ENCODE measurements at places on chromosomes 1 and 21.
A peak's percentile ranks its signal among the peaks of the same experiment; 100 is the strongest.

- DNase-seq = no peak
Measured at GRCh38 chr1:1561801-1562470, 12.7 kb downstream of the SSU72 start.

- DNase-seq = no peak
Measured at GRCh38 chr21:37453350-37453749, 86.8 kb downstream of the DYRK1A start.

GRCh38 chr1:37234941-37235418 is 200.7 kb upstream of the GRIK3 start:
- DNase-seq = peak; percentile 18

- peak; percentile 66 for DNase-seq
Measured at GRCh38 chr1:165928075-165928731, 100.8 kb downstream of the UCK2 start.

GRCh38 chr21:38264571-38264970 is 7.8 kb downstream of the KCNJ15 start:
- DNase-seq = no peak

DNA sequence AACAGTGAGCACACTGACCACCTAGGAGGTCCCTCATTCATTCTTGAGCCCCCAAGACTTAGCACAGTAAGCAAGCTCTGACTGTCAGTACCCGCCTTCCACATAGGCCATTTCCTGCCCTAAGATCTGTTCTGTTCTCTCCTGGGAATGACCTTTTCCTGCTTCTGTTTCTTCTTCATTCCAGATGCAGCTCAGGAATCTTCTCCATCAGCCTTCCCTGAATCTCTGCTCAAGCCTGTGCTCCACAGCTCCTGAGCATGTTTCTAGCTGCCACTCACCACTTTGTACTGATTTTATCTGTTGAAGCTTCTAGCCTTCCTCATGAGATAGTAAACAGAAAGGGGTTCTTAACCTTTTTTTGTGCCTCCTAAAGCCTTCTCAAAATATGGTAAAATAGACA is 56.6 kb downstream of the ZNF281 start:
- DNase-seq = no peak

- no peak for DNase-seq
Measured at GRCh38 chr1:26320896-26321295, 3.1 kb downstream of the CD52 start.

DNA sequence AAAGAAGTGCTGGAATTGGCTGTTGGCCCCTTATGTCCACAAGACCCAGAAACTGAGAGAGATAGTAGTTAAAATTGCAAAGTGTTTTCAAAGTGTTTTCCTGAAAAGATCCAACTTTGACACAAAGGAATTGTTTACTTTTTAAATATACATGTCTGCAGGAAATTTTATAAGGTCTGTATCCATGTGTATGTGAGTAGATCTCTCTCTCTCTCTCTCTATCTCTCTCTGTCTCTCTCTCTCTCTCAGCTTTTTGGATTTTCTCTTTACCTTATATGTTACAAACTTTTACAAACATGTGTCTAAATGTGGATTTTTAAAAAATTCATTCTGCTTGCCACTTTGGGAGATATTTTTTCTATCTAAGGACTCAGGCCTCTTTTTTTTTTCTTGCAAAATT is 358.6 kb downstream of the SIPA1L2 start:
- DNase-seq = no peak

DNA sequence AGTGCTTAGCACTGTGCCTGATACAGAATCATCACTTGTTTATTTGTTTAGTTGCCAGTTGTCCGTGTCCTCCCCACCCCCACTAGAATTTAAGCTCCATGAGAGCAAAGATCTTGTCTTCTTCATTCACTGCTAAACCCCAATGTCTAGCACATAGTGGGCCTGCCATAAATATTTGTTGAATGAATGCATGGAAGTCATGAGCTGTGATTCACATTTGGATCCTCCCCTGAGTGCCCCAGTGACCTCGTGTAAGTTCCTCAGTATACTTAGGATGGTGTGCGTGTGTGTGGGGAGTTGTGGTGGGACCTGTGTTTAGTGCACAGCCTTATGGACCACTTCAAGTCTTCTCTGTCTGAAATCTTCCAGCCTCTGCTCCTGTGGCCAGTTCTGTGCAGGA is 23.1 kb downstream of the IER5 start:
- no peak for DNase-seq

GRCh38 chr1:26951821-26952497 is 8.3 kb downstream of the KDF1 start:
- DNase-seq = no peak

Data from NCI-H524 (cell line).